Right hindlimb (tissue), 1 donor: ENCODE measurements at places on chromosomes 7 and 10.

GRCh38 chr7:2809903-2810625 is 34.0 kb downstream of the GNA12 start:
- DNase-seq = no peak

DNA sequence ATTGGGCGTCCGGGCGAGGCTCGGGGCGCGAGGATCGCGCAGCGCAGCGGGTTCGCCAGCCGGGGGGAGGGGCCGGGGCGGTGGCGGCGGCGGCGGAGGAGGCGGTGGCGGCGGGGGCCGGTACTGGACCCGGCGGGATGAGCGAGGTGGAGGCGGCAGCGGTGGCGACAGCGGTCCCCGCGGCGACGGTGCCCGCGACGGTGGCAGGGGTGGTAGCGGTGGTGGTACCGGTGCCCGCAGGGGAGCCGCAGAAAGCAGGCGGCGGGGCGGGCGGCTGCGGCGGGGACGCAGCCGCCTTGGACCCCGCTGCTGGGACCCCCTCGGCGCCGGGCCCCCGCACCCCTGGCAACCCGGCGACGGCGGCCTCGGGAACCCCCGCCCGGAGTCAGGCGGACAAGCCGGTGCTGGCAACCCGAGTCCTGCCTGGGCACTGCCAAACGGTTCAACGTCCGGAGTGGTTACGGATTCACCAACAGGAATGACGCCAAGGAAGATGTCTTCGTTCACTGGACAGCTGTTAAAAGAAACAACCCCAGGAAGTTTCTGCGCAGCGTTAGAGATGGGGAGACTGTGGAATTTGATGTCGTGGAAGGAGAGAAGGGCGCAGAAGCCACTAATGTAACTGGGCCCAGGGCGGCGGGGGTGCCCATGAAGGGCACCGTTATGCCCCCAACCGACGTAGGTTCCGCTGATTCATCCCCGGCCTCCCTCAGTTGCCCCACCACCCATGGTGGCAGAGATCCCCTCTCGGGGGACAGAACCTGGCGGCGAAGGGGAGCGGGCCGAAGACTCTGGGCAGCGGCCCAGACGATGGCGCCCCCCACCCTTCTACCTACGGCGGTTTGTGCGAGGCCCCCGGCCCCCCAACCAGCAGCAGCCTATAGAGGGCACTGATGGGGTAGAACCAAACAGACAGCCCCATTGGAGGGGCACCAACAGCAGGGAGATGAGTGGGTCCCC is 100.3 kb upstream of the CPXM2 start:
- DNase-seq = no peak

DNA sequence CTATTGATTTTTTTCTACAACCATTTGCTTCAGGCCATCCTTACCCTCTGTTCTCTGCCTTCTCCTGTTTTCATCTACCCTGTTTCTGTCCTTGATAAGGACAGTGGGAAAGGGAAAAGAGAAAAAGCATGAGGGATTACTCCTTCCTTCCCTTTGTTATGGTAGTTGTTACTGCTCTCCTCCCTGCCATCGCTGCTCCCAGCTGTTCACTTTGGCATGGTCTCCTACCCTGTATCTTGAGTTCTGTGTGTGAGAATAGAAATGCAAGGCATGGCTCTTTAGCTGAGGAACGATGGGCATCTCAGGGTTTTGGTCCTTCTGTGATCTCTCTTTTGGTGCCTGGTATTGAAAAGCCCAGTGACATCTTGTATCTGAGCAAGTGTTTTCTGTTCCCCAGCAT is 6.4 kb downstream of the CCSER2 start:
- peak; percentile 29 for DNase-seq

GRCh38 chr10:68950598-68950997 is 5.4 kb upstream of the DDX21 start:
- no peak for DNase-seq

DNA sequence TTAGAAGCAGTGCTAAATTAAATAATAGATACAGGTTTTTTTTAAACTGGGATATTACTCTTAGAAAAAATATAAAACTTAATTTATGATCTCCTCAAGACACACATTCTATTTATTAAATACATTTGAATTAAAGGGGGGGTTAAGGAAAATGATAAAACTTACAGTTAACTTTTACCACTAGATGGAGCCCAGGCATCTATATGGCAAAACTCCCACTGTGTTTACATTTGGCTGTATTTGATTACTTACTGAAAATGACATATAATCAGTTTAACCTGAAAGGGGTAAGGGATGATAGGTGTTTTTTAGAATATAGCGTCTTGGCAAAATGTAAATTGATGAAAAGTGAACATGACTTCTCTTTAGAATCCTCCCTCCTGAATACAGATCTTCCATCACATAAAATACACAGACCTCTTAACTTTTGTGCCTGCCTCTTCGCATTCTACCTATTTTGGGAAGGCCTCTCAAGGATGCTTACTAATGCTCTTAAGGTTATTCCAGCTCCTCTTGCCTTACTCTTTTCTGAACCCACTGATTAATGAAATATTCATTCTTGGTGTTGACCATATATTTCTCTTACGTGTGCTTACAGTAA is 235.7 kb downstream of the AGMO start:
- DNase-seq = no peak

DNA sequence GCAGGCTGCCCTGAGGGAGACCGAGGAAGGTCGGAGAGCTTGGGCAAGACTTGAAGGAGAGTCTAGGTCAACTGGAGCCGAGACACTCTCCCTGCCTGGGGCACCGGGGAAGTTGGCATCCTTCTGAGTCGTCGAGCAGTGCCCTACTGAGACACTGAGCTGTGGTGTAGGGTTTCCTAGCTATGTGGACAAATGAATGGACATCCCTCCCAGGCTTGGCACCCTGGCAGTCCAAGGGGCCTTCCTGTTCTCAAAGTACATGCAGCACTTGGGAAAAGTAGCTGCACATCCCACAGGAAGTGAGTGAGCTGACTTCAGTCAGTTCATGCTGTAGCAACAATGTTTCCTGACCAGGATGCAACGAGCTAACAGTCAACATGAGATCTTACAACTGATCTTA is 57.2 kb upstream of the INPP5A start:
- DNase-seq = peak; percentile 16

- DNase-seq = peak; percentile 21
These were observed 788 bp upstream of the CACNA2D1 start for GRCh38 chr7:82444220-82444909.

GRCh38 chr7:136030867-136031318 is 53.7 kb upstream of the MTPN start:
- no peak for DNase-seq

DNA sequence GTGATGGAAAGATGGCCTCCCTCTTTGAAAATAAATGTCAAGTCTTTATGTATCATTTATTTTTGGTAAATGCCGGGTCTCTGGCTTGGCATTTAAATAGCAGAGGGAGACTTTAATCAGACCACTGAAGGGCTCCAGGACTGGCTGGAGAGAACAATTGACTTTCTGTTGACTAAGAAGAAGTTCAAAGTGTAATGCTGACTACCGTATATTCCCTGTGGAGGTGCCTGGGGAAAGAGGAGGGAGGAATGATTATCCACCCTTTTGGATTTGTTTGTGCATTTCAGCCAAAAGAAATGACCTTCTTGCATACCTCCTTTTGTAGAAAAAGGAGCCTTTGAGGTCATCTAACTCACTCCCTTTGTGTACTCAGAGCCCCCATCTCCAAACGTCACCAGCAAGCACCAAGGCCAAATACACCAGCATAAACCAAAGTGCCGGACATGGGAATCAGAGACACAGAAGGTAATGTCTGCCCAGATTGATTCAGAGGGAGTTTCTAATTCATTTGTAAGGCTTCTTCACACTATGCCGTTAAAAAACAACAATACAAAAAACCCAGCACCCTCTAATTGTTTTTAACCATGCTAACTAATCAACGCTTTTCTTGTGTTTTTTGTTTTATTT is 75.2 kb downstream of the PRLHR start:
- DNase-seq = no peak

GRCh38 chr10:62384057-62384446 is 9.9 kb downstream of the ZNF365 start:
- no peak for DNase-seq

DNA sequence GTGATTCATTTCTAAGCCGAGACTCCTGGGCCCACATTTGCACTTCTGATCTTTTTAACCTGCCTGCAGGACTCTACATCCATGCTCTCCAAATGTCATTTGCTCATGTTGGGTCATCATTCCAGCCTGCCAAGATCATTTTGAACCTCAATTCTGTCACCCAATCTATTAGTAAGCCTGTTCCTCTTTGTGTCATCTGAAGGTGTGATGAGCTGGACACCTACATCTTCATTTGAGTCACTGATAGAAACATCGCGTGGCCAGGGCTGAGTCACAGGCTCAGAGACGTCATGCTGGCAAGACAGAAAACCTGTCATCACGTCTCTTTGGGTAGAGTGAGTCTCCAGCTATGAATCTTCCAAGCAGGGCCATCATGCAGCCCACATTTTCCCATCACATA is 65.3 kb upstream of the SLF2 start:
- DNase-seq = no peak

- DNase-seq = no peak
These were observed 1178.5 kb upstream of the C7orf33 start for GRCh38 chr7:147412109-147412508.

- DNase-seq = no peak
These were observed 90.5 kb downstream of the VSTM2A start for GRCh38 chr7:54632696-54633095.

DNA sequence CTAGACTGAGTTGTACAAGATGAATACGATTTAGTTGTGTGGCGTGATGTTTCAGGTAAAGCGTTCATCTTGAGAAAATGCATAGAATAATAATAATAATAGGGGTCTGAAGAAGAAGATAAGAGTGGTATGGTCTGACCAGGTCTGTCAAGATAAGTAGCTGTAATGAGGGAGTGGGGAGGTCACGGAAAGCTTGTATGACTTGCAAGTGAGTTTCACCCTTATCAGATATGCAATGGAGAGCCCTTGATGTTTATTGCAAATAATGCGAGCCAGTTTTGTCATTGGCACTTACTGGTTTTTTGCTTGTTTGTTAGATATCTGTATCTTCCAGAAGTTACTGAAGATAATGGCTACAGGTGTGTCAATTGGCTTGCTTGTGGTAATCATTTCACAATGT is 611.5 kb downstream of the CNTNAP2 start:
- DNase-seq = no peak

- no peak for DNase-seq
These were observed 7.4 kb upstream of the TBRG4 start for GRCh38 chr7:45118889-45119331.

DNA sequence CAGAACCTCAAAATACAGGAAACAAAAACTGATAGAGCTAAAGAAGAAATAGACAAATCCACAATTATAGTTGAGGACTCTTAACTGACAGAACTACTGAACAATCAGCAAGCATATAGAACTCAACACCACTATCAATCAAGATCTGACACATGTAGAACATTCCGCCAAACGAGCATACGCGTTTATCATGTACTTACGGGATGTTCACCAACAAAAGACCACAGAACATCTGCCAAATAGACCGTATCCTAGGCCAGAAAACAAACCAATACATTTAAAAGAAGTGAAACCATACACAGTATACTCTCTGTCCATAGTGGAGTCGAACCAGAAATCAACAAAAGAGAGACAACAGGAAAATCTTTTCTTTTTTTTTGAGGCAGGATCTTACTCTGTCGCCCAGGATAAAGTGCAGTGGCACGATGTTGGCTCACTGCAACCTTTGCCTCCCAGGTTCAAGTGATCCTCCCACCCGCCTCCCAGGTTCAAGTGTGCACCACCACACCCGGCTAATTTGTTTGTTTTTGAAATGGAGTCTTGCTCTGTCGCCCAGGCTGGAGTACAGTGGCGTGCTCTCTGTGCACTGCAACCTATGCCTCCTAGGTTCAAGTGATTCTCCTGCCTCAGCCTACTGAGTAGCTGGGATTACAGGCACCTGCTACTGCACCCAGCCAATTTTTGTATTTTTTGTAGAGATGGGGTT is 5.1 kb downstream of the GNA12 start:
- DNase-seq = no peak

- no peak for DNase-seq
These were observed 325.7 kb downstream of the PARD3 start for GRCh38 chr10:34489411-34489810.

- no peak for DNase-seq
These were observed 282.1 kb downstream of the CXCL12 start for GRCh38 chr10:44102726-44103255.

- DNase-seq = no peak
These were observed 55.5 kb downstream of the VWA2 start for GRCh38 chr10:114294549-114294948.

GRCh38 chr7:6403907-6404306 is 43.8 kb downstream of the DAGLB start:
- DNase-seq = no peak

DNA sequence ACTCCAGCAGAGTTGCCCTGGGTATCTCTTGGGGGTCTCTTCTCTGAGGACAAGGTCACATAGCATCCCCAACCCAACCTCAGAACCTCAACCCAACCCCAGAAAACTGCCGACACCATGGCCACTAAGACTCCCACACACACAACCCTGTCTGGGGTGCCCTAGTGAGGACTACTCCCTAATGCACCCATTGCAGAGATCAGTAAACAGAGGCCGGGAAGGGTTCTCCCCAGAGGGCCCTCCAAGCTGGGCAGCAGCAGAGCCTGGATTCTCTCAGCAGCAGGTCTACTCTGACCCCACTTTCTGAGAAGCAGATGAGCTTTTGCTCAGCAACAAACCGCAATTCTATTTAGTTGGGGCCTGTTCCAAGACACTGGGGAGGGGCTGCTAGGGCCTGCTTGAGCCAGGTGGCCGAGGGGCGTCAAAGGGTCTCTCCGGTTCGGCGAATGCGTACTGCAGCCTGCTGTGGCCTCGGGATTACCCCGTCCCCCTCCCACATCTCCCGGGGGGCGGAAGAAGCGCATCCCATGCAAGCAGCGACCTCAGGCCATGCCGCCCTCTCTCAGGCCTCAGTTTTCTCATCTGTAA is 828 bp downstream of the OGDHL start:
- no peak for DNase-seq

DNA sequence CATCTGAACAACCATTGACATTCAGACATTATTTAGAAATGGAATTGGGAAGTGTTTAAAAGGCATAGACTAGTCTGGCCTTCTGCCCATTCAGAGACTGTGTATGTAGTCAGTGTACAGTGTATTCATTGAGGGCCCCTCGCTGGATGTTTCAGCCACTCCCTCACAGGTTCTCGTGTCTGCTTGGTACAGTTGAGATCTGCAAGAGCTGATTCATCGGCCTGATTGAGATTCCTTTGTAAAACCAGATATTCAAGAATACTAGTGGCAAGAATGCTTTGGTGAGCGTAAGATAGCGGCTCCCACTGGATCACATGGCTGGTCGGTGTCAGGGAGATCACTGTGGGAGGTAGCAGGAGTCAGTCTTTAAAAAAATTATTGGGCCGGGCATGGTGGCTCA is 119.5 kb downstream of the TCF7L2 start:
- DNase-seq = peak; percentile 1

DNA sequence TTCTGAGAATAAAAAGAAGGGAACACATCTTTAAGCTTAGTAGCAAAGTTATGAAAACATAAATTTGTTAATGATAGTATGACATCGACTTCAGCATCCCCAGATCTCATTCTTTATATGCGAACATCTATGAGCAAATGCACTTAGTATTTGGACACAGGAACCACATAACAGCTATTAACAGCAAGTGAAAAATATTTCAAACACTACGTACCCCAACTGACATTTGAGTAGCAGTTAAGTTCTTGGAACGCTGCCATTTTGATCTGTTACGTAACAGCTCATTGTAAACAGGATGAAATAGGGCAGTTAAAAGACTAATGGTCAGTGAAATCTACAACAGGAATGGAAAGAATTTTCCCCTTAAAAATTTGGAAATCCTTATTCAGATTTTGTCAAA is 428.9 kb downstream of the TNS3 start:
- DNase-seq = no peak
